ENCODE measurements at places on chromosomes 13 and 19.
A peak's percentile ranks its signal among the peaks of the same experiment; 100 is the strongest.

DNA sequence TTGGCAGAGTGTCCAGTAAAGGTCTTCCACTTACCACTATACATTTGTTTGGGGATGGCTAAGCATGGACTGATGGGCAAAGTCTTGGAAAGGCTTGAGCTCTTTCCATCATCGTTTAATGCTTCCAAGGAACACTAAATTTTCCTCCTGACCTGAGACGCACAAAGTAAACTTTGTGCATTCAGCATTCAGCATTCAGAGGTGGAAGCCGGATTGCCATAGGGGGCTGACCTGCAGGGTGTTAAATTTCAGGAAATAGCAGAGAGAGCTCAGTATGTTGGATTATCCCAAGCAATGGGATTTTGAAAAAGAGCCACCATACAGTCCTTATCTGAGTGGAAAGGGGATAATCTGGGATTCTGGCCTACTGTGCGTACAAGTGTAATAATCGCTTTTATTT lies 14.0 kb downstream of the ZNF552 start:
- no peak for DNase-seq

GRCh38 chr13:24005755-24006281 lies 108.5 kb upstream of the C1QTNF9B start:
- DNase-seq, result no peak

DNA sequence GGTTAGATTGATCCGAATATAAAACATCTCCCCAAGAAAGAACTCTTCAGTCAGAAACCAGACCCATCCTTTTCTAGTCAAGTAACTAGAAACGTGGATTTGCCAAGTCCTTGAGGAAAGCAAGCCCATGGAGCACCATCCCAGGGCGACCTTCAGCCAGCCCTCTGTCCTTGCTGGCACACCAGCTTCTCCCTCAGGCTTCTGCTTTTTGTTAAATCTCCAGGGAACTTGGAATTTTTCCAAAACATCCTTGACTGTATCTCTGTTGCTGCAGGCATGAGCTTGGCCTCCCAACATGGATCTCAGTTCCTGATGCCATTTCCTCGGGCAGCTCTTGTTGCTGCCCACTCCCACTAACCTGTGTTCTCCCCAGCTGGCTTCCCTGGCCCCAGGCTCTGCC lies 27.1 kb upstream of the C1QTNF9 start:
- DNase-seq, result no peak

GRCh38 chr19:42422901-42423461 lies 4.2 kb downstream of the LIPE start:
- peak; percentile 36 for DNase-seq

DNA sequence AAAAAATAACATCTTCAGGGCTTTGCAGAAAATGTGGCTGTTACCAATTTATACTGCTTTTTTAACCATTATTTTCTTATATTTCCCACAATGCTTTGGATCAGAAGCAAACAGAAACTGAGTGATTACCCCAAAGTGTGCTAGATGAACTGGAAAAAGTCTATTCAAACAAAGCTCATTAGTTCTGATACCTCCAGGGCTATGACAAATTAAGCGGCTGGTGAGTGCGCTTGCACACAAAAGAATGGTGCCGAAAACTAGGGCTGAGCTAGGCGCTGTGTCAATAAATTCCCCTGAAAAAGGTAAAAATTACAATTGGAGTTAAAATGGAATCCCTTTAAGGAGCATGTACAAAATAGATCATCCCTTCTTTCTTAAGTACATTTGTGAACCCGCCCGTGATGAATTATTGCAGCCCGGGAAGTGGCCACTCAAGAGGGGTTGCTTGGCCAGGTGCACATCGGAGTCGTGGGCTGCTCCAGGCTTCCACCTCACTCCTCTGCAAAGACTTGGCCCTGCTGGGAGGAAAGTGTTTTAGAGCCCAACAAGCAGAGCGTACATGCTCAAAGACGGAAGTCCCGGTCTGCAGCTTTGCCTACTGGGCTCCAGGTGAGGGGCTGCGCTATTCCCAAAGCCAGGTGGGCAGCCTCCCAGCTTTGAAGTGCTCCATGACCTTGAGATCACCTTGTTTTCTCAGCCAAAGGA lies 164.0 kb upstream of the ZNF507 start:
- no peak for DNase-seq

GRCh38 chr19:14418856-14419105 lies 360 bp downstream of the DDX39A start:
- DNase-seq, result no peak

GRCh38 chr13:46961719-46962118 lies 64.9 kb upstream of the HTR2A start:
- DNase-seq, result peak; percentile 89

GRCh38 chr13:35916146-35916545 lies 215.0 kb downstream of the DCLK1 start:
- DNase-seq, result no peak

DNA sequence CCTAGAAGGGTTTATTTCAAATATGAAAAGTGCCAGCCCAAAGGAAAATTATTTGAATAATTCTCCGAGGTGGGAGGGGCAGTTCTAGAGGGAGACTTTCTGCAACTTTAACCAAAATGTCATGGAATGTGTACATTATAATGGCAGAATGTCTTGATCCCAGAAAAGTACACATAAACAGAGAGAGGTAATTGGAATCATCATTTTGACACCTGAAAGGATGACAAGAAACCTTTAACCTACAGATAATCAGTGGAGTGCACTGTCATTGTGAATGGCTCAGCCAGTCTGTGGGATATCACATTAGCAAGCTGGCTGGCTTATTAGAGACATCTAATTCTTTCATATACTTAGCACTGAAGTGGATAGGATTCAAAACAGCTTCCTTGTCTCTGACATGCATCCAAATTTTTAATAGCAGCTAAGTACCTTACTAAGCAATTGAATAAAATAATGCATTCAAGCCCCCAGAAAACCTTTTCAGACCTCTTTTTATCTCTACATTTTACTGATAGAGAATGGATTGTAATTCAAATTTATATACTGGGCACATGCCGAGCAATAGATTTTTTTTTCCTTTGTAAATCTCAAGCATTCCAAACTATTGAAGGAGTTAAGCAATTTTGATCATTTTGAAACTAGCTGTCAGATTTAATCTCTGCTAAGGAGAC lies 468.6 kb downstream of the COG6 start:
- DNase-seq, result no peak

GRCh38 chr13:113842336-113843062 lies 21.4 kb downstream of the GAS6 start:
- DNase-seq, result no peak

DNA sequence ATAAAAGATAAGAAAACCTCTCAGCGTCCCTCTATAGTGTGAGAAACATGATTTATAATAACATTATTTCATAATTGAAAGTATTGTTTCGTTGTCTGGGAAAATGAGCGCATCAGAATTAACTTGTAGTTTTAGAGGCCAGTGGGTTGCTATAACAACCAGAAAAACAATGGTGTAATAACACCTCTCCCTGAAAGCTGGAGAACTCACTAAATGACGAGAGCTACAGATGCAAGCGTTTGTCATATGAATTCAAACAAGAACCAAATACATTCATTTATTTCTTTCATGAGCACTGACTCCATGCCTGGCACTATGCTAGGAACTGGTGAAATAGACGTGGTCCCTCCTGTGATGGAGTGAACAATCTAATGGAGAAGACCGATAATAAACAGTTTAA lies 16.3 kb downstream of the KBTBD7 start:
- no peak for DNase-seq

GRCh38 chr19:41323023-41323422 lies 13.1 kb downstream of the CCDC97 start:
- DNase-seq, result peak; percentile 78

GRCh38 chr13:93230261-93230855 lies 3.8 kb downstream of the GPC6 start:
- peak; percentile 55 for DNase-seq

- DNase-seq, result no peak
Measured at GRCh38 chr19:35165200-35166058, 10.9 kb downstream of the FXYD5 start.

- no peak for DNase-seq
Measured at GRCh38 chr19:57068921-57069697, 50.7 kb upstream of the USP29 start.

- DNase-seq, result no peak
Measured at GRCh38 chr13:100298116-100298681, 209.3 kb downstream of the PCCA start.

DNA sequence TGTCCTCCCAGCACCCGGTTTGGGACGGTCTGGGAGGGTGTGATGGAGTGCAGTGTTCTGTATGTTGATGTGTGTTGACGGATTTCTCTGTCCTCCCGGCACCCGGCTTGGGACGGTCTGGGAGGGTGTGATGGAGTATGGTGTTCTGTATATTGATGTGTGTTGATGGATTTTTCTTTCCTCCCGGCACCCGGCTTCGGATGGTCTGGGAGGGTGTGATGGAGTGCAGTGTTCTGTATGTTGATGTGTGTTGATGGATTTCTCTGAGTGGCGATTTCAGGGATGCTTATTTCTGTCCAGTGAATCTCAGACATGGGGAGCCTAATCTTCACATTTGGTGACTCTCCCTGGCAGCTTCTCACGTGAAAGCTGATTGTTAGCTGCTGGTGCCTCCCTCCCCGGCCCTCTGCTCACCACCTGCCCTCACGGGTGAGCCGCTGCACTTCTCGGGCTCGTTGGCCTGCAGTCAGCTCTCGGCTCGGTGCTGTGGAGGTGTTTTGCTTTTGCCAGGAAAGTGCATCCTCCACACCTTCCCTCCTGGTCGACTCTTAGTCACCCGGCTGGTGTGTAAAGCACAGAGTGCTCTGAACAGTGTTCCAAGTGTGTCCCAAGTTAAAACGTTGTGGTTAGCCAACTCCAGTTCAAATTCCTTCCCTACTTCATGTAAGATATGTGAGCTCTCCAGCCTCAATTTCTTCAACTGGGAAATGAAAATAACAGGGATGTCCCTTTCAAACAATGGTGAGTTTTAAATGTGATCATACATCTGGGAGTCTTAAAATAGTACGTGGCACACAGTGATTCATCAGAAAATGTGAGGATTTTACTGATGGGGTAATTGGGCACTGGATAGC lies 54.6 kb downstream of the ATP11A start:
- peak; percentile 10 for DNase-seq

GRCh38 chr13:26051657-26052311 lies at the start of gene SHISA2:
TSS of gene SHISA2 (minus strand) at chr13:26052016. CDS start at chr13:26050975, 1,041 bp downstream.
- peak; percentile 43 for DNase-seq

DNA sequence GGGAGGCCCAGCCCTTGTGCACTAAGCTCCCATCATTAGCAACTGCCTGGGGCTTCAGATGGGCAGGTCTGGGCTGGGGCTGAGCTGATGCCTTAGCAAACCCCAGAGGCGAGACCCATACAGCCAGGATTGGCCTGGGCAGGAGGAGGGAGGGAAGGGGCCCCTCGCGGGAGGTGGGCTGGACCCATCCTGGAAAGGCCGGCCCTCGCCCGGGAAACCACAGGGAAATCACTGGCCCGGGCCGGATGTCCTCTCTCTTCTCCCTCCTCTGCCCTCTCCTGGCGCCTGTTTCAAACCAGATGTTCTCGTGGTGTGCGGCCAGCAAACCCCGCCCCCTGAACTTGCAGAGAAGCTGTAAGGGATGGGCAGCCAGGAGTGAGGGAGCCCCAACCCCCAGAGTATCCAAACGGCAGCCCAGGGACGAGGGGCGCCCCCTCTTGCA lies 43.1 kb downstream of the TMEM255B start:
- DNase-seq, result peak; percentile 81

DNA sequence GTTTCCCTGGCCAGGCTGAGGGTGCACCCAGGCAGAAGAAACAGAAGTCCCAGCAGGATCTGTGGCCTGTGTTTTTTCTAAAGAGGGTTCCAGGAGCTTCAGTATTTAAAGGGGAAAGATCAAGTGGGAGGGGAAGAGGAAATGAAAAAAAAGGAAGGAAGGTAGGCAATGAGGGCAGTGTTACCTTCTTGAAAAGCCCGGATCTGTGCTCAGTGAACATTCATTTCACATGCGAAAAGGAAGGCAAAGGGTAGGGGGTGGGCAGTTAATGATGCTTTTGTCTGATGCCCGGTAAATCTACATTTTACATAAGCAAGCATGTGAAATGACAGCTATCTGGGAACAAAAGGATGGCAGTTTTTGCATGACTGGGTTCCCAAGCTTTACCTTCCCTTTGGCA lies 326.2 kb downstream of the UQCRFS1 start:
- no peak for DNase-seq

DNA sequence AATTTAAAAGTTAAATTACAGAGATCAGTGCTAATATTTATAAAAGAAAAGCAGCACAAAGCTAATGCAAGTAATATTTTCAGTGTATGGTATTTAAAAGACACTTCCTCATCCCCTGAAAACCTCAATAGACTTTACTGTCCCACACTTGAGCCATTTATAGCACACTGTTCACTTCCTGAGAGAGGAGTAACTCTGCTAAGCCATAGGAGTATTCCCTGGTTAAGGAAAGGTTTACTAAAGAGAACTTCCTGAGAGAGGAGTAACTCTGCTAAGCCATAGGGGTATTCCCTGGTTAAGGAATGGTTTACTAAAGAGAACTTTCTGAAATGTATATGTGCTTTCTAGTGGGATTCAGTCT lies 159.4 kb downstream of the NHLRC3 start:
- DNase-seq, result no peak

DNA sequence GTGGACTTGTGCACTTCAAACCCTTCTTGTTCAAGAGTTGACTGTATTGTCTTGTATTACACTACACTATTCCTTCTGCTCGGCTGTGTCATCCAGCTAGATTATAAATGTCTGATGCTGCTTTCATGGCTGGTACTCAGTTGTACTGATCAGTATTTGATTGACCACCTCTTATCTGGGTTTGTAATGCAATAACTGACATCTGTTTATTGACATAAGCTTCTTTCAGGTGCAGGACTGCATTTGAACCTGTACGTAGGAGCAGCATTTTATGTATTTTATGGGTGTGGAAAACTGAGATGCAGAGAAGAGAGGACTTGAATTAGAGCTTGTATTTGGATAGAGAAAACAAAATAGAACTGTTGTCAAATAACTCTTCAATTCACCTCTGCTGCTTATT lies 309.2 kb downstream of the FGF9 start:
- DNase-seq, result no peak

GRCh38 chr19:18948075-18948975 lies 7.3 kb upstream of the HOMER3 start:
- DNase-seq, result no peak

GRCh38 chr19:49869009-49869483 lies 1.7 kb upstream of the PNKP start:
- DNase-seq, result no peak

DNA sequence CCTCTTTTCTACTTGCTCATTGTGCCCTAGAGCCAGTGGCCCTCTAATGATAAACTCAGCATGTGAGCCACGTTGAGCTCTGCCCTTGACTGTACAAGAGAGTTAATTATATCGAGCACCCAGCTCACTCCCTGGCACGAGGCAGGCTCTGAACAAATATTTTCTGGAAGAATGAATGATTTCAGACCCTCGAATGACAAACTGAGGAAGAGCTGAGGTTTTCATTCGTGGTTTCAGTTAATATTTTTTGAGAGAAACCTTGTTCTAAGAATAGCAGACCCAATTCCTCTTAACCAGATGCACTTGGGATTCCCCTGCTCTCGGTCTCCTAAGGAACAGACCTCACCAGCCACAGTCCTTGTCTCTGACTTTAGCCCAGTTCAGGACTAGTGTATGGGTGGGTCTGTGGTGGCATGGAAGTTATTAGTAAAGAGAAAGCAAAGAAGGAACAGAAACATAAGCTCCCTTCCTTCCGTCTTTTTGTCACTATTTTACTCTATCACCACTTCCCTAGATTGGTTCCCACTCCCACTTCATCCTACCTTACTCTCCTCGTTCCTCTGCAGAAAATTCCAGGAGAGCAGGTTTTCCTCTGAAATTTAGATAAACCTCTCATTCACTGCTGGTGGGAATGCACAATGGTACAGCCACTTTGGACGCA lies 22.1 kb upstream of the WDFY2 start:
- no peak for DNase-seq

- DNase-seq, result no peak
Measured at GRCh38 chr13:81745391-81745790, 1404.5 kb upstream of the SPRY2 start.

GRCh38 chr19:4977299-4978174 lies 8.6 kb downstream of the KDM4B start:
- peak; percentile 95 for DNase-seq

All from ELR (cell line).